Stimulated activated CD4-positive, alpha-beta T cell treated with anti-CD3 and anti-CD28 coated beads, Interleukin-15, amount 100 ng/mL, for 48 hours (primary cell): ENCODE measurements at places on chromosomes 4 and X.

GRCh38 chr4:11106190-11106589, 322.5 kb downstream of the HS3ST1 start:
- no peak for DNase-seq

- DNase-seq = no peak
These were observed 445.4 kb downstream of the BCOR start for GRCh38 chrX:39652336-39652735.

DNA sequence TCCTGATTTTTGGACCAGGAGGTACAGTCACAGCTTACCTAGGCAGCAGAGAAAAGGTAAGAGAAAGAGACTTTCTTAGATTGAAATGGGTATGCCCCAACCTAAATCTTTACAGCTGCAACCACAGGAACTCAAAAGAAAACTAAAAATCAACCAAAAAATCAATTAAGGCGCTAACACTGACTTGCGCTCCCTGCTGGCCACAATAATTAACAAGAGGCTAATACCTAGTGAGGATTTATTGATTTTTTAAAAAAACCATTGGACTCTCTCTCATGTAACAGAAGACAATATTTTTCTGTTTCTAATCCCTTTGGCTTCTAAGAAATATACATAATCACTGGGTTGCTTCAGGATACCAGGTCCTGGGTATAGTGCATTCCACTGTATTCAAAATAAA, 153.9 kb upstream of the TENM3 start:
- no peak for DNase-seq

GRCh38 chr4:6466756-6467381, 5.5 kb downstream of the PPP2R2C start:
- DNase-seq = no peak

DNA sequence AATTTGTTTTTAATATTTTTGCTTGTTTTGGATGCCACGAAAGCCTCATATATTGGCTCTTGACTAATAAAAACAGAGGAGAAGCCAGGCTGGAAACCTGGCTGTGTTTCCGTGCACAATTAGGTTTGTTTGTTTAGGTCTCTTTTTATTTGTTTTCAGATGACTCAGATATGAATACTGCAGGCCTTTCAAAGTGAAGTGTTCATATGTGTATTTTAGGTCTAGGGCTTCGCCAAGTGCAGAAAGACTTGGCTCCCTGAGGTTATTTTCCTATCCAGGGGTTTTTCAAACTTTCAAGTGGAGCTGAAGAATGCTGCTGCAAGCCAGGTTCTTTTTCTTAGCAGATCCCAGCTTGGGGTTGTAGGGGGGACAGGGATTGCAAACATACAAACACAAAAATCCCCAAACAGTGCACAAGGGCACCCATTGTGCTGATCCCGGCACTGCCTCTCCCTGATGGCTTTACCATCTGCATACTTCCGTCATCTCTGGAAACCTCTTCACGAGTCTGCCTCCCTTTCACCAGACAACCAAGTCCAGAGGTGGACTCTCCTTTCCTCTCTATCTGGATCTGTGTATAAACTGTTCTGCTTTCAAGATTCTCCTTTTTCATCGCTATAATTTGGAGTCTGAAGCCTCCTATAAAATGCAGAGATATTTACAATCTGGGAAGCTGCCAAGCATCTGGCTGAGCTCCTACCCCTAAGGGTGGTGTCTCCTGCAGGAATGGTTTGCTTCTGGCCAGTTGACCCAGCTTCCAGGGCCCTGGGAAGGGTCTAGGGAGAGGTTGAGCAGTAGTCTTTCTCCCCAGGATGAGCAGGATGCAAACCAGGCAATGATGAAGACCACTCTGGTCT, 108.6 kb downstream of the SMIM20 start:
- no peak for DNase-seq

DNA sequence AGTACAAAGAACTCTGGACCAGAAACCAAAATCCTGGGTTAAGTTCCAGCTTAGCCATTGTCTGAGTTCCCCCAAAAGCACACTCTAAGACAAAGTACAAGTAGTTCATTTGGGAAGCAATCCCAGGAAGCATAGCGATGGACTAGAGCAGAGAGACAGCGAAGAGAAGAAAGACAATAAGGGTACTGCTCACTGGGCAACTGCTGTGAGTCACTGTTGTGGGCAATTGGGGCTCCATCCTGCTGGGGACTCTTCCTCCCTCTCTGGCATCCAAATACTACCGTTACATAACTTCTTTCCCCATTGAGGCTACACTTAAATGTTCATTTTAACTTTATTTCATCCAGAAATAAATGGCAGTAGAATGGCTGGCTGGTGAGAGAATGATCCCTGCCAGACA, 14.1 kb downstream of the SRPX start:
- no peak for DNase-seq

- DNase-seq = no peak
These were observed 48.4 kb downstream of the IDS start for GRCh38 chrX:149456476-149457245.

- no peak for DNase-seq
These were observed 41.5 kb downstream of the CD40LG start for GRCh38 chrX:136689436-136689835.

GRCh38 chrX:42119076-42119475, 195.7 kb upstream of the CASK start:
- DNase-seq = no peak

DNA sequence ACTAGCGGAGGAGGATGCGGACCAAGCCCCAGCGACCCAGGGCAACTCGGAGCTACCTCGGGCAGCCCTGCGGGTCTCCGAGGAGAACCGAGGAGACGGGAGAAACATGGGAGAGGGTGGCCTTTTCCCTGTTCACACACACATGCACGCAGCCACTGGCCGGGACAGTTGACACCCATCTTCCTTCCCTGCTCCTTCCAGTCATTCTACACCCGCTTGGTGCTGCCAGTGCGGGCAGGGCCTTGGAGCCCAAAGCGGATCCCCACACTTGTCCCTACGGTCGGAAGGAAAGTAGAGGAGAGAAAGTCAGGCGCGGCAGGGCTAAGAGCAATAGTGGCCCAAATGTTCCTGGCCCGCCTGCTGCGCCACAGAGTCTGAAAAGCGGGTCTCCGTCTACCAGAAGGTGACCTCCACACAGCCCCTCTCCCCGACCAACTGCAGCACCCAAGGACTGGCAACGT, 1.1 kb upstream of the PPP3CA start:
- DNase-seq = no peak

GRCh38 chr4:158912390-158912789, 143.6 kb downstream of the FNIP2 start:
- DNase-seq = no peak

DNA sequence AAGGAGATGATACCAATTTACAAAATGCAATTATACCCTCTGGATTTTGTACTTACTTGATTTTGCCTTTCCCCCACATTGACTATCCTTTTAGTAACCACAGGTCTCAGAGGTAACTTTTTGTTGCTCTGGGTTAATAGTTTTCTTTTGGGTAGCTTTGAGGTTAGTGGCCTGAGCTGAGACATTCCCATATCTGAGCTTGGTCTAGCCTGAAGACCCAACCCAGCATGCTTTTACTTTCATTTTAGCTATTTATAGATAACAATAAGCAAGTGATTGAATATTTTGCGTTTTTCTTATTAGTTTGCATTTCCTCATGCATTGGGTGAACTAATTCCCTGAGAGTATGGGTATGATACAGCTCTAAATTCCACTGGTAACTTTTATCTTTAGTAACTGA, 11.8 kb downstream of the HTN1 start:
- no peak for DNase-seq

GRCh38 chrX:23792861-23793553, 10.0 kb downstream of the SAT1 start:
- DNase-seq = no peak

GRCh38 chr4:99645036-99645435, 12.6 kb downstream of the C4orf54 start:
- DNase-seq = no peak

GRCh38 chr4:61533140-61533539, 333.0 kb downstream of the ADGRL3 start:
- DNase-seq = no peak
